Natural killer cell treated with Interleukin-12 subunit alpha and Interleukin-12 subunit beta and Interleukin-15 and Interleukin-18, amount 100 ng/mL, for 72 hours (primary cell): ENCODE measurements at places on chromosomes 16 and 17. TPM values are rescaled to one million over a fixed set of nuclear protein-coding genes. Genes with fewer than 3 reads are reported as not detected.

The MYO15A gene
- 2.0 TPM for total RNA-seq

DNA sequence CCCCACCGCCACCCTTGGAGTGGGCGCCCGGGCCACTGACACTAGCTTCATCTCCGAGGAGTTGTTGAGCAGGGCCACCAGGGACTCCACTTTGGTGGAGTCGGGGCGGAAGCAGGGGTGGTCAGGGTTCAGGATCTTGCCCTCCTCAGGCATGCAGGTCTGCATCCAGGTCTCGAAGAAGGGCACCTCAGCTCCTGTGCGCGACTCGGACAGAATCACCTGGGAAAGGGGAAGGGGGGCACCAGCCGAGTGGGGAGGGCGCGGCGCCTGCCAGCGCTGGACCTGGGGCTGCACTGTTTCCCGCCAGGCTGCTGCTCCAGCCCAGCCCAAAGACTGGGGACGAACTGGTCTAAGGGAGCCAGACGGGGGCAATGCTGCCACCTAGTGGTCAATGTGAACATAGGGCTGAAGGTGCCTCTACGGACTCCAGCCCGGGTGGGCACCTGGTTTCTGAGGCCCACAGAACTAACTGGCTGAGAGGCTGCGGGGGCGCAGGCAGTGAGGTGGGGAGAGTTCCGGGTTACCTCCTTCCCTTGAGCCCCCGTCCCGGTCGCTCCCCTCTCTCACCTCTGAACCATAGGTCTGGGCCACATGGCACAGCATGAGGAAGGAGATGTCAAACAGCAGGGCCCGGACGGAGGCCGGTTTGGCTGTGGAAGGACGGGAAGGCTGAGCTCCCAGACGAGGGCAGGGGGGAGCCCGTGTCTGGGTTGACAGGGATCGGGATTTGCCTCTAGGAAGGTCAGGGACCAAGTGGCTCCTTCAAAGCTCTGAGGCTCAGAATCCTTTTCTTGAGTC is 11.8 kb downstream of the CSF3 start:
- no peaks in the 10 kb centered on the region for H3K27me3 ChIP-seq
- H3K4me1 ChIP-seq: peaks cover 14% of the 10 kb centered on the region
- no peak overlapping the region for H3K4me3 ChIP-seq
- H3K27ac ChIP-seq: no peak overlapping the region

GRCh38 chr17:7803981-7804380 is 30.0 kb upstream of the KDM6B start:
- no peak overlapping the region for H3K4me3 ChIP-seq
- peaks cover 15% of the 10 kb centered on the region for H3K27me3 ChIP-seq
- no peak overlapping the region for H3K27ac ChIP-seq
- DNase-seq: no peak

The ZNF263 gene
- 24.5 TPM for total RNA-seq

DNA sequence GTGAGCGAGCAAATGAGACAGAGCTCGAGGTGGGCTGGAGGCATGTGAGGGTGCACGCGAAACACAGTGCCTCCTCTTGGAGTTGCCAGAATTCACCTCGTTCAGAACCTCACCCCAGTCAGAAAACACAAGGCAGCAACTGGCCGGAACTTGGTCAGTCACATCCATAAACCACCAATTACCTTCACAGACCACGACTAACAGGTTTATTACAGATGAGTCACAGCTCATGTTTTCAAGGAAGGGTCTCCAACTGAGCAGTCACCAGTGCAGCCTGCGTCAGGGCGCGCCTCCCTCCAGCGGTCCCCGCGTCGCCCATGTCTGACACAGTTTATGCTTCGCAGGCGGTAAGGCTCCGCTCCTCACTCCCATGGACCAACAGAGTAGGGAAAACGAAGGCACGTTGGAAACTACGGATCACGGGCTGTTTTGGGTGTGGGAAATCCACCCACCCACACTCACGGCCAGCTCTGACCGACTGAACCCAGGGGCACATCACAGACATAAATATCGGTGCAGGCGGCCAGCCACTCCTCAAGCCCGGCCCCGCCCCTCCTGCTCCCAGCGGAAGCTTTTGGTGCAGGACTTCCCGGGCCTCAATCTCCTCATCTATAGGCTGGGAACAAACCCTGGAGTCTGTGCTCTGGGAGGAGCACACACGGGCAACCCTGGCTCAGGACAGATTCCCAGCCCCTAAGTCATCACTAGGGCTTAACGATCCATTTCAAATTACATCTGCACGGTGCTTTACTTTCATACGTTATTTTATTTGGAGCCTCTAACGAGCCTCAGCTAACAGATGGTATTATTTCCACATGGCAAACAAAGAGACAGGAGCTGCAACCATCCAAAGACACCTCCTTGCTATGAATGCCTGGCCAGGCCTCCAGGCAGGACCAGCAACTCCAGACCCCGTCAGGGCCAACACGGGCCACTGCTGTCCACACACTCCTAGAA is 126.3 kb downstream of the ZNF778 start:
- peak overlapping the region; percentile 33 for H3K27ac ChIP-seq
- no peak overlapping the region for H3K4me3 ChIP-seq
- H3K4me1 ChIP-seq: peaks cover 68% of the 10 kb centered on the region
- no peaks in the 10 kb centered on the region for H3K27me3 ChIP-seq

DNA sequence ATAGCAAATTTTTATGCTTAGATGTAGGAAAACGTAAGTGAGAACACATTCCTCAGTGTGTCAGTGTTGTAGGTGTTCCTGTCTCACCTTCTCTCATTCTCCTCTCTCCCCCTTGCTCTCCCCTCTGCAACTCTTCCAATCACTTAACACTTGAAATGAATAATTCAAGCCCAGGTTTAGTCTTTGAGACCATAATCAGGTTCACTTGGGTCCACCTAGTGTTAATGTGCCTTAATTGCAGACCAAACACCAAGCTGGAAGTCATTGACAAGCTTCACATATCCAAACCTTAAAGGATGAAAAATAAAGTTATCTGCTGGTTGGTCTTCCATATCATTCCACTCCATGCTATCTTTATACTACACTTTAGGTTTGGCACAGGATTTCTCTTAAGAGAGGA is 37.0 kb downstream of the STXBP4 start:
- H3K36me3 ChIP-seq: no peaks in the 10 kb centered on the region
- no peak overlapping the region for H3K27ac ChIP-seq
- no peaks in the 10 kb centered on the region for H3K4me1 ChIP-seq
- no peaks in the 10 kb centered on the region for H3K27me3 ChIP-seq
- DNase-seq: no peak

The CSH1 gene
- total RNA-seq: not detected

GRCh38 chr16:4391631-4392381 is 20.2 kb downstream of the VASN start:
- DNase-seq: no peak
- no peak overlapping the region for H3K27ac ChIP-seq
- peaks cover 4% of the 10 kb centered on the region for H3K4me1 ChIP-seq
- no peaks in the 10 kb centered on the region for H3K27me3 ChIP-seq
- no peaks in the 10 kb centered on the region for H3K36me3 ChIP-seq

GRCh38 chr17:28142305-28142704 is 99.8 kb downstream of the NLK start:
- no peak overlapping the region for H3K4me3 ChIP-seq
- no peaks in the 10 kb centered on the region for H3K4me1 ChIP-seq
- H3K27ac ChIP-seq: no peak overlapping the region
- DNase-seq: no peak

DNA sequence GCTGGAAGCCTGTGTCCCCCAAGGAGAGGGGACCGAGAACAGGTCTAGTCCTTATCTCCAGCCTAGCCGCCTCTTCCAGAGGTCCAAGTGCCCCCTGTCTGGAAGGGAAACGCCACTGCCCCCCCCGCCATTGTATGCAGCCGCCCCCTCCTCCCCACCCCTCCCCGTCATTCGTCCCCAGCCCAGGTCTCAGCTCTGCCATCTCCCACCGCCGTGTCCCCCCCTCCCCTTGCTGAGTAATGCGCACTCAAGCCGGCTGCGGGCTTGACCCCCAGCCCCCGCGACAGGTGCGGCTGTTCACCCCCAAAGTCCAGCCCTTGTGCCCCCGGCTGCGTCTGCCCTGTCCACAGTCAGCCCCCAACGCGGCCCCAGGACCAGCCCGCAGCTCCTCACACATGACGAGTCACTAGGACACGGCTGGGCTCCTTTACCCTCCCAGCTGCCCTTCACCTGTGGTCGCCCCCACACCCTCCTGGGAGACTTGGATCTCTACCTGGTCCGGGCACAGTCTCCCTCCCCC is 622 bp downstream of the GPRC5B start:
- H3K4me3 ChIP-seq: peak overlapping the region; percentile 34
- H3K27ac ChIP-seq: no peak overlapping the region
- H3K4me1 ChIP-seq: peaks cover 16% of the 10 kb centered on the region
- peaks cover 40% of the 10 kb centered on the region for H3K27me3 ChIP-seq
- H3K36me3 ChIP-seq: no peaks in the 10 kb centered on the region

- peaks cover 24% of the 10 kb centered on the region for H3K27me3 ChIP-seq
- H3K4me3 ChIP-seq: no peak overlapping the region
- H3K27ac ChIP-seq: no peak overlapping the region
- peak; percentile 50 for DNase-seq
Observed at GRCh38 chr17:79622122-79622601, 11.3 kb upstream of the RBFOX3 start.

DNA sequence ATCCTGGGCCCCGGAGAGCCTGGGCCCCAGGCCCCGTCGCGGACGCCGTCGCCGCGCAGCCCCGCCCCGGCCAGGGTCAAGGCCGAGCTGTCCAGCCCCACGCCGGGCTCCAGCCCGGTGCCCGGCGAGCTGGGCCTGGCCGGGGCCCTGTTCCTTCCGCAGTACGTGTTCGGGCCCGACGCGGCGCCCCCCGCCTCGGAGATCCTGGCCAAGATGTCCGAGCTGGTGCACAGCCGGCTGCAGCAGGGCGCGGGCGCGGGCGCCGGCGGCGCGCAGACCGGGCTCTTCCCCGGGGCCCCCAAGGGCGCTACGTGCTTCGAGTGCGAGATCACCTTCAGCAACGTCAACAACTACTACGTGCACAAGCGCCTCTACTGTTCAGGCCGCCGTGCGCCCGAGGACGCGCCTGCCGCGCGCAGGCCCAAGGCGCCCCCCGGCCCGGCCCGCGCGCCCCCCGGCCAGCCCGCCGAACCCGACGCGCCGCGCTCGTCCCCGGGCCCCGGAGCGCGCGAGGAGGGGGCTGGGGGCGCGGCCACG is 36.8 kb upstream of the ZC3H18 start:
- DNase-seq: no peak
- no peaks in the 10 kb centered on the region for H3K36me3 ChIP-seq
- H3K27ac ChIP-seq: no peak overlapping the region
- H3K4me1 ChIP-seq: peaks cover 8% of the 10 kb centered on the region
- H3K4me3 ChIP-seq: no peak overlapping the region

DNA sequence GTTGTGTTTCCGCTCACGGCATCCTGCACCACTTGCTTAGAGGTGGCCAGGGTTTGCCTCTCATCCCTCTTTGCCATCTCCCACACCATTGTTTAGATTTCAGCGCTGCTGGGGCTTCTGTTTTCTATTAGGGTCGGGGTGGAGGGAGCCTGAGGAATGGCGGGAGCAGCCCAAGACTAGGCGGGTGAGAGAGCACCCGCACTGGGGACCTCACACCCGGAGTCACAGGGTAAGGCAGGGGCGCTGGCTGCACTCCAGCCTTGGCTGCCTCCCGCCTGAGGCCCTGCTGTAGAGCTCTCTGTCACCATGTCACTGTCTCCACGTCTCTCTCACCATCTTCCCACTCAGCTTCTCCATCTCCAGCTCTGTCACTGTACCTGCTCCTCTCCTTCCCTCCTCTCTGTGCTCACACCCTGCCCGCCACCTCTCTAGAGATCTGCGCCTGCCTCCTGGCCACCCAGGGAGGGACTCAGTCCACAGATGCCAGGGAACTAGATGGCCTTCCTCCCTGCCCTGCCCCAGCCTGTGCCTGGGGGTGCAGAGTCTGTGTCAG is 32.8 kb upstream of the ABCC3 start:
- no peak overlapping the region for H3K27ac ChIP-seq
- no peak for DNase-seq
- no peaks in the 10 kb centered on the region for H3K4me1 ChIP-seq
- peaks cover 15% of the 10 kb centered on the region for H3K27me3 ChIP-seq

- H3K36me3 ChIP-seq: peaks cover 4% of the 10 kb centered on the region
- peaks cover 4% of the 10 kb centered on the region for H3K4me1 ChIP-seq
- H3K27me3 ChIP-seq: no peaks in the 10 kb centered on the region
- DNase-seq: no peak
Observed at GRCh38 chr17:72754513-72754912, 338.0 kb downstream of the SLC39A11 start.

GRCh38 chr17:15657868-15658267 is 26.2 kb downstream of the TRIM16 start:
- no peaks in the 10 kb centered on the region for H3K36me3 ChIP-seq
- no peaks in the 10 kb centered on the region for H3K27me3 ChIP-seq
- H3K4me1 ChIP-seq: no peaks in the 10 kb centered on the region
- no peak overlapping the region for H3K27ac ChIP-seq

The USP43 gene
- total RNA-seq: 0.95 TPM

DNA sequence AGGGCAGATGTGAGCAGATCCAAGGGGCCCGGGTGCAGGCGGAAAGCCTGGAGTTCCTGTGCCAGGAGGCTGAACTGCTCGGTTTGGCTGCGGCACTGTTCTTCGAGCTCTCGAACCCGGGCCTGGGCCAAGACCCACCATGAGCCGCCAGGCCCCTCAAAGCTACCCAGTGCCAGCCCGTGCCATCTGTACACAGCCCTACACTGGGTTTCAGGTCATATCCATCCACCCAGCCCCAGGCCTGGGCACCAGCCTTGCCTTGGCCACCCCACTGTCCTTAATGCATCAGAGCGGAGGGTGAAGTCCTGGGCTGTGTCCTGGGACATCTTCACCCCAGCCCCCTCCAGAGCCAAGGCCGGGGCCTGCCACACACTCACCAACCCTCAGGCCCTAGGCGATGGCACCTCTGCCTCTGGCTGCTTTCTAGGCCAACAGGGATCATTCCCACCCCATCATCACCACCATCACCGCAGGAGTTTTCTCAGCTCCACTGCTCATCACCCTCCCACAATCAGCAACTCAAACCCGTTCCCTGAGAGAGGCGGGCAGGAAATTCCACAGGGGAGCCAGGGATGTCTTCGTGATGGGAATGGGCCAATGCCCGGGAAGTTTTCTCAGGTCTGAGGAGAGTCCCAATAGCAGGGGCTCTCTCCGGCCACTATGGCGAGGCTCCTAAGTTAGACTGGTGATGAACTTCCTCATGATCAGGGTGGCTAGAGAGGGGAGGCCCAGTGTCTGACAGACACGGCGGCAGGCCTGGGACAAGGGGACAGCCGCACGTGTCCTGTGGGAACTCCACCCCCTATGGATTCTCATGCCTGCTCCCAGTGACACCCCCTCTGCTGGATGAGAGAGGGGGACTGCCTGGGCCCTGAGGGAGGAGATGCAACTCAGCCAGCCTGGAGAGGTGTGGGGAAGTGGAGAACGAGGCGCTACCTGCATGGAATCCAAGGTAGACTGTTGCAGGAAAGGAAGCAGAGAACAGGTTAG is 9.1 kb downstream of the TSPOAP1 start:
- H3K4me1 ChIP-seq: peaks cover 48% of the 10 kb centered on the region
- H3K4me3 ChIP-seq: no peak overlapping the region
- H3K27me3 ChIP-seq: no peaks in the 10 kb centered on the region
- peak overlapping the region; percentile 45 for H3K27ac ChIP-seq
- peak; percentile 55 for DNase-seq

- H3K36me3 ChIP-seq: no peaks in the 10 kb centered on the region
- no peaks in the 10 kb centered on the region for H3K27me3 ChIP-seq
- H3K27ac ChIP-seq: no peak overlapping the region
- DNase-seq: no peak
- H3K4me1 ChIP-seq: peaks cover 11% of the 10 kb centered on the region
Observed at GRCh38 chr16:14310519-14310991, 239.4 kb downstream of the MRTFB start.
